ENCODE measurements at places on chromosomes 7 and 10.

DNA sequence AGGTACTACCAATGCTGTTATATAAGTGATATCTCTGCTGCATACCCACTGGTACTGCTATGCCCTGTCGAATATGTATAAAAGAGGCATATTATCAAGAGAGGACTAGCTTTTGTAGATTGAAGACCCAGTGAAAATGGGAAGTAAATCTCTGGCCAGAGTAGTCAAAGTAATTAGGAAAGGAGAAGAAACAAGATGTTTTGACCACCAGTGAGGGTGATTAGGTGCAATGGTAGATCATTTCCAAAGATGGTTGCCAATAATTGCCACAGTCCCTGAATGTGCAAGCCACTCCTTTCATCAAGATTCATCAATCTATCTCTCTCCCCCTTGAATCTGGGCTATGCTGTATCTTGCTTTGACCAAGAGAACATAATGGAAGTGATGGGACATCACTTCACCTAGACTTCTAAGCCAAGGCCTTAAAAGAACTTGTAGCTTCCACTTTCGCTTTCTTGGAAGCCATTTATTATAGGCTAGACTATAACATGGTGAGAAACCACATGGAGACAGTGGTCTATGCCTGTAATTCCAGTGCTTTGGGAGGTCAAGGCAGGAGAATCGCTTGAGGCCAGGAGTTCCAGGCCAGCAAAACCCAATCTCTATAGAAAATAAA, 52.6 kb upstream of the ST8SIA6 start:
- DNase-seq = no peak

- DNase-seq = no peak
Measured at GRCh38 chr10:1036341-1036791, 10.7 kb upstream of the IDI2 start.

- DNase-seq = no peak
Measured at GRCh38 chr10:3124412-3125175, 48.0 kb downstream of the PITRM1 start.

DNA sequence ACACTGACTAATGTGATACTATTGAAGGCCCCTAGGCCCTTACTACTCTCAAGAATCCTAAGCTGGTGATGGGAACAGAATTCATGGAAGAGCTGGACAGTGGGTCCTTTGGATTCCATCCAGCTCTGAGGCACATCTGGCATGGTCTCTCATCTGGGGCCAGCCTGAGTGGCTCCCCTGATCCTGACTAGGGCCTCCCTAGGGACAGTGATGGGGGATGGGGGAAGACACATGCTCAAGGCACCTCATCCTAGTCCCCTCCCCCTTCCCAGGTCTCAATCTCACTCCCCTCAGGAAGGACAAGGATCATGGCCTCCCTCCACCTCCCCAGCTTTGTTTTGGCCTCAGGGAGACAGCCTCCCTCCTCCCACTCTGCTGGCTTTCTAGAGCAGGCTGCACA, 1.8 kb downstream of the KCNIP2 start:
- DNase-seq = no peak

DNA sequence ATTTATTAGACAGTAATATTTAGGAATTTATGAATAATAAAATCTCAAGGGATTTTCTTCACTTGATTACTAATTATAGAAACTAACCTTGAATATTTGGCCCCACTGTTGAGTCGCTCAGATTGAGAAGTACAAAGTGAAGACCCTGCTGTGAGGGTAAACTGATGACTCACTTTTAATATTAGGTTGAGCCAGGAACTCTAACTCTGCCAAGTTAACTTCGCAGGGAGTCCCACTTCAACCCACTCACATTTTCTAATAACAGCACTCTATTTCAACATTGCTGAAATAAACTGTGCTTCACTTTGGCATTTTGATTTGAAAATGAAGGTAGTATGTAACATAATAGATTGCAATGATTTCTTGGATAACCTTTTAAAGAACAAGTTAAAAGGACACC, 200.7 kb downstream of the POLR1F start:
- DNase-seq = no peak

Data from activated naive CD4-positive, alpha-beta T cell (primary cell).